Lung (tissue), 17 donors: ENCODE measurements at places on chromosomes 2 and 18. TPM values are rescaled to one million over a fixed set of nuclear protein-coding genes. Genes with fewer than 3 reads are reported as not detected.

DNA sequence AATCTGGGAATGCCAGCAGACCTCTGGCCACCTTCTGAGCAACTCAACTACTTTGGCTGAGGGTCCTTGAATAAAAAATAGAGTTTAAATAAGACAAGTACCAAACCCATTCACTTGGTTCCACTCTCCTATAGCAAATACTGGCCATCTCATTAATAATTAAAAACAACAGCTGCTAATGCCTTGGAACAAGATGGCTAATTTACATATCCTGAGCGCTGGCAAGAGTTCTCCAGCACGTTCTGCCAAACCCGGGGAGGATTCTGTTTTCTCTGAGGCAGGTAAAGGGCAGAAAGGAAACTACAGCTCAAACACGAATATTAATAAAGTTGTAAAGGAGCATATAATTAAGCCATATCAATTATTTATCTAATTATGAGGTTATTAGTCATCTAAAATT, 1123.7 kb downstream of the TDRD15 start:
- no peak for DNase-seq

- DNase-seq, result no peak
Observed at GRCh38 chr2:88129313-88129959, 1.6 kb upstream of the FABP1 start.

GRCh38 chr18:58213440-58213839, 169.4 kb downstream of the NEDD4L start:
- DNase-seq, result no peak

GRCh38 chr2:102726128-102727087, 35.4 kb upstream of the TMEM182 start:
- no peak for DNase-seq

DNA sequence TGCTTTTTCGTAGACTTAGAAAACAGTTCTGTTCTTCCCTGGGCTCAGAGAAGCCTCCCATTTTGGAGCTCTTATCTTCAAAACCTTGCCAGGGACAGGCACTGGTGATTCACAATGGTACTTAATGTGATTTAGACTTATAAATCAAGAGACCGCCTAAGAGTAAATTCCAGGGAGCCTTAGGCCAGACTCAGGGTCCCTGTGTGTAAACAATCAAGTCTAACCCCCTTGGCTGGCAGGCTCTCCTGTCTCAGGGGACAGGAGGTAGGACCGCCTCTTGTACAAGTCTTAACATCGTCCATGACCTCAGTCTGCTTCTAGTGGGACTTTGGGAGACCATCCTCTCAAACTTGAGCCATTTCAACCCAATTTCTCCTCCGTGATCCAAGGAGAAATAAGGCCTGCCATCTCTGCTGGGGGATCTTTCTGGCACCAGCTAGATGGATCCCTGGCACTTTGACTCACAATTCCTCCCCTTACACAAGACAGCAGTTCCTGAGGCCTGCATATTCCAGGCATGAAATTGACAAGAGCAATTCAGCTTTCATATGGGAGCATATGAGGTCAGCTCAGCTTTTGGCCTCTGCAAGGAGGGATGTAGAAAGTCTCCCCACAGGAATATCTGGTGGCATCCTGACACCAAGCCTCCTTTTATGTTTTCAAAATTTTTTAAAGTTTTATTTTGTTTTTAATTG, 487.0 kb downstream of the TNS1 start:
- DNase-seq, result no peak

GRCh38 chr2:99509387-99509786, 19.6 kb upstream of the REV1 start:
- peak; percentile 17 for DNase-seq

GRCh38 chr18:29436459-29436858, 1259.5 kb upstream of the CDH2 start:
- DNase-seq, result no peak

GRCh38 chr2:184041077-184041476, 557.3 kb upstream of the ZNF804A start:
- DNase-seq, result peak; percentile 37

- no peak for DNase-seq
Observed at GRCh38 chr2:68110102-68110501, 47.3 kb upstream of the C1D start.

DNA sequence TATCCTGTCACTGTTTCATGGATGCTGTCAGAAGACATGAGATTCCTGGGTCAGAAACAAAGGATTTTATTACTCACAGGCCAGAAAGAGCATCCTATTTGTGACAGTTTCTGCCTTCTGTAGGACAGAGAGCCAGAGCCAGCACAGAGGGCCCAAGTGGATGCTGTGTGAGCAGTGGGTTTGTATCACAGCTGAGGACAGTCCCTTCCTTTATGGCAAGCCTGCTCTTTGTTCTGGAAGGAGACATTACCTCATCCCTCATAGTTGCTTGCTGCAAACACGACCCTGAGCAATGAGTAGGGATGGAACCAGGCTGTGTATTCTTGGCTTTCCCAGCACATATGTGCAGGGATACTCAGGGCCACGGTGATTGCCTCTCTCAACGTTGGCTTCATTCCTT, 41.6 kb downstream of the ARHGEF4 start:
- DNase-seq, result no peak

DNA sequence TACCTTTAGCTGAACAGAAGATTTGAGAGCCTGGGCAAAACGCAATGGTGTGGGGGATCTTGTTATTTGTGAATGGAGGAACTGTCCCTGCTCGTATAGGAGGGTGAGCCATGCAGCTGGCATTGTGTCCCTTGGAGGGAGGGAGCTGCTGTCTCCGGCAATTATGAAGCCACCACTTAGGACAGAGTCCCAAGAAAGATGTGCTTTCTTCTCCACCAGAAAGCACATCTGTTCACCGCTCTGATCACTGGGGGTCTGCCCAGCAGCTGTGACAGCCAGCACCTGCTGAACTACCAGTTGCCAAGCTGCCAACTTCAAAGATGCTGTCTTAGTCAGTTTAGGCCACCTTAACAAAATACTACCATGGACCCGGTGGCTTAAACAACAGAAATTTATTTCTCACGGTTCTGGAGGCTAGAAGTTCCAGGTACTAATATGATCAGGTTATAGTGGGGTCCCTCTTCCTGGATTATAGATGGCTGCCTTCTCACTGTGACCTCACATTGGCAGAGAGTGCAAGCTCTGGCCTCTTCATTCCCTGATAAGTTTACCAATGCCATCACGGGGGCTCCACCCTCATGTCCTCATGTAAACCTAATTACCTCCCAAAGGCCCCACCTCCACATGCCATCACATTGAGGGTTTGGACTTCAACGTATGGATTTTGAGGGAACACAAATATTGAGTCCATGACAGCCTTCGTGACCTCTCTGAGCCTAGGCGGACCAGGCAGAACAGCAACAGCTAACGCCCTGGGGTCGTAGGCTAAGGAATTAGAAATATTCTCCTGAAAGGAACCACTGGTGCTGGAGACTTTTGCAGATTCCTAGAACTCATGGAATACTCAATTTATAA, 148.3 kb downstream of the RHBDD1 start:
- no peak for DNase-seq

- DNase-seq, result no peak
Observed at GRCh38 chr2:2524348-2524941, 193.4 kb upstream of the MYT1L start.

- DNase-seq, result peak; percentile 61
Observed at GRCh38 chr2:953975-954686, 3.5 kb downstream of the SNTG2 start.

GRCh38 chr2:26268213-26268612, 23.5 kb downstream of the HADHB start:
- DNase-seq, result no peak

- no peak for DNase-seq
Observed at GRCh38 chr2:172555272-172555521, 693 bp upstream of the PDK1 start.

GRCh38 chr2:70161069-70161534, 29.7 kb downstream of the C2orf42 start:
- DNase-seq, result no peak

DNA sequence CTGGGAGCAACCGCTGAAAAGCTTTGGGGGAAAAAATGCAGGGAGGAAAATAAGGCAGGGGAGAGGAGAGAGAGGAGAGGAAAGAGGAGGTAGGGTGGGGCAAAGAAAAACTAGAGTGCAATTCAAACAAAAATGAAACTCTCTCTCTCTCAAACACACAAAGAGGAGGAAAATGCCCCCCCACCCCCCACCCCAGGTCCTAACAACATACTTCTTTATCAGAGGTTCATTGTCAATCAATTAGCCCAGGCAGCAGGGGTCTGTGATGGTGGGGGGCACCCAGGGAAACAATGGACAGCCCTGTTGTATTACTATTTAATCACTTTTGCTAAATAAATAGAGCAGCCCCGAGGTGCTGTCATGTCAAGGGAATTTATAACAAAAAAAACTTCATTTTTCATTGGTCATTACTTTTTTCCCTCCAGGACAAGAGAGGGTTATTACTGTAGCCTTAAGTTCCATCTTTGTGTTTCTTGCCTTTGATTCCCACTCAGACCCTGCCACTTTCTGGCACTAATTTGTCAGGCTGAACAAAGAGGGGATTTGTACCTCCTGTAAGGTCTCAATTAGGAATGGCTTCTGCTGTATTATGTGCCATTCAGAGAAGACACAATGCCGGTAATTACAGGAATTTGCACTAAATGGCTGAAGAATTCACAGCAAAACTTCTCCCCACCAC, 55.0 kb downstream of the PLEKHM3 start:
- DNase-seq, result no peak

DNA sequence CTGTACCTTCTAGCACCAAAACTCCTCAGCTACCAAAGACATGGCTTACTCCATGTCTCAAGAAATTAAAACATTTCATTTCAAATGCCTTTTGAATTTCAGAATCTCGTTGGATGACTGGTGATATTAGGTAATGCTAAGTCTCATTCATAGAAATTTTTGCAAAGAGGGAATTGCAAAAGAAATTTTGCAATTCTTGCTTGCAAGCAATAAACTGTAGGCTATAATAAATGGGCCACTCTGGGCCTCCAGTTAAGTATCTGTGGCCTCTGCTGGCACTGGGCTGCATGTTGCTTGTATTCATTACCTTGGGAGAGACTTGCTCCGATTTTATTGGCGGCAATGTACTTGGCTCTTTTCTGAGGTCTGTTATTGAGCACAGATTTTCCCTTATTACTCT, 2.8 kb upstream of the LCLAT1 start:
- no peak for DNase-seq

DNA sequence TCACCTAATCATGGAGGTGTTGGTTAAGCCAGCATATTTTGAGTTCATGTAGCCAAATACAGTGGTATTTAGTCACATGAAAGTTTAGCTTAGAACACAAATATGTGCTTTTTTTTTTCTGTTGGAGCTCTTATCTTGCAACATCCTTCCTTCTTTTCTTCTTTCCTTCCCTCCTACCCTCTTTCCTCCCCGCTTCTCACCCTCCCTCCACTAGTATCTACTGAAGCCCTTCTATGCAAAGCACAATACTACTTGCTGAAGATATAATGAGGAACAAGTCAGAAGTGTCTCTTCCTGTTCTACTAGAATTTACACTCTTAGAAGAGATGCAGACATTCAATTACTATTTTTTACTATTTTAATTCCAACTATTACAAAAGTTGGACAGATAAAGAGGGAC, 105.0 kb upstream of the ITGA4 start:
- DNase-seq, result no peak

GRCh38 chr18:22551536-22552151, 133.9 kb upstream of the CTAGE1 start:
- DNase-seq, result no peak

Gene GPR75
- 0.72 TPM for polyA plus RNA-seq

Gene LPIN2
- polyA plus RNA-seq, result 22.3 TPM

Gene ALKAL2
- 13.4 TPM for polyA plus RNA-seq

Gene TUBA4B
- 12.2 TPM for polyA plus RNA-seq

Gene TWSG1
- 13.2 TPM for polyA plus RNA-seq

Gene PAIP2B
- polyA plus RNA-seq, result 1.4 TPM

Gene CFAP65
- polyA plus RNA-seq, result 3.9 TPM

Gene SERPINE2
- 4.2 TPM for polyA plus RNA-seq
